ENCODE measurements at places on chromosomes 16 and 17.

DNA sequence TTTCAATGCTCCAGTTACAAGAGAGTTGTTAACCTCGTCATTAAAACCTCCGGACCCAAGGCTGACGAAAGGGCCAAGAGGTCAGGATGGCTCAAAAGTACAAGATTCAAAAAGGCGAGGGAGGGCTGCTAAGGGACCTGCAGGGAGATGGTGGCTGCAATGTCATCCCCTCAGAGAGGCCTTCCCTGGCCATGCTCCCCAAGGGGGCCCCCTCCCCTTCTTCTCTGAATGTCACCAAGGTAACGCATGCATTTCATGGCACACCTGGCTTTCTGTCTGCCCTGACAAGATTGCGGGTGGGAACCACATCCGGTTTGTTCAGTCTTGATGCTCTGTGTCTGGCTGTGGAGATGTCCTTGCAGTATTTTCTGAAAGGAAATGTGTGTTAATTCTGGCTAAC is 89.9 kb downstream of the C16orf78 start:
- no peak for DNase-seq

DNA sequence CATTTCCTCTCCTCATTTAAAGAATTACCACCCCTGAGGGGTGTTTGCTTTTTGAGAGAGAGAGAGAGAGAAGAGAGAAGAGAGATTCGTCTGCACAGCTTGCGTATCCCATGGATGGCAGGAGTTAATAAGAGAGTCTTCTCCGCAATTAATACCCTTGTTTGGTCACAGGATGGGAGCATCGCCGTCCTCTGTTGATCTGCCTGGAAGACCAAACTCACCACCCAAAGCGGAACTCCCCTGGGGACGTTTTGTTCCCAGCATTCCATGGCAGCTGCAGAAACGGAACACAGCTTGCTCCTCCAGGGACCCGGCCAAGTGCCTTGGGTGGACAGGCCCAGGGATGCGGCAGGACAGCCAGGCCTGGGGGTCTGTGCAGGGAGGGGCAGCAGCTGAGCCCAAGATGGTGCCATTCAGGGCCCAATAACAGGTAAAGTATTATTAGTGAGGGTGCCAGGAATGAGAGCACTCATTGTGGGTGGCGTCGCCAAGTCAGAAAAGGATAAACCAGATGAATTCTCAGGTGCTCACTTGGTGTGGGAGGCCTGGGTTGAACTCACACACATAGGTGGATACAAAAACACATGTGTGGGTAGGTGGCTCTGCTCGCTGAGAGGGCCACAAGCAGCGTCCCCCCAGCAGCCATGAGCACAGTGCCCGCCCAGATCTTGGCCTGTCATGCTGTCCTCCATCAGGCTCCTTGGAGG is 83.1 kb downstream of the NT5M start:
- DNase-seq, result no peak

DNA sequence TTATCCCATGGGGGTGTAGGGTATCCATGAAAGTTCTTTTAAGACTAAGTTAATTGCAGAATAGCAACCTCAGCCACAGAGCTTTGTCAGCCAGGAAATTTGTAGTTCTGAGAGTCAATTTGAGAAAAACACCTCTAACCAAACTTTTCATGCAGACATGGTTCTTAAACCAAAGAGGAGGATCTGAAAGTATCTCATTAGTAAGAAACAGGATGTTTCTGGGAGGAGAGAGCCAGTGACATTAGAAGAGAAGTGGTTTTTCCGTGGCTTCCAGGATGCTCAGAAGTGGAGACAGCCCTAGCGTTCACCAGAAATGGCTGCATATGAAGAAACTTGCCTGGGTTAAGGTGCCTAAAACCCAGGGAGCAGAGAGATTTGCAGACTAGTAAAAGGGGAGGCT is 7.9 kb downstream of the GNAO1 start:
- no peak for DNase-seq

GRCh38 chr17:57420734-57421717 is 164.7 kb downstream of the MSI2 start:
- DNase-seq, result no peak

DNA sequence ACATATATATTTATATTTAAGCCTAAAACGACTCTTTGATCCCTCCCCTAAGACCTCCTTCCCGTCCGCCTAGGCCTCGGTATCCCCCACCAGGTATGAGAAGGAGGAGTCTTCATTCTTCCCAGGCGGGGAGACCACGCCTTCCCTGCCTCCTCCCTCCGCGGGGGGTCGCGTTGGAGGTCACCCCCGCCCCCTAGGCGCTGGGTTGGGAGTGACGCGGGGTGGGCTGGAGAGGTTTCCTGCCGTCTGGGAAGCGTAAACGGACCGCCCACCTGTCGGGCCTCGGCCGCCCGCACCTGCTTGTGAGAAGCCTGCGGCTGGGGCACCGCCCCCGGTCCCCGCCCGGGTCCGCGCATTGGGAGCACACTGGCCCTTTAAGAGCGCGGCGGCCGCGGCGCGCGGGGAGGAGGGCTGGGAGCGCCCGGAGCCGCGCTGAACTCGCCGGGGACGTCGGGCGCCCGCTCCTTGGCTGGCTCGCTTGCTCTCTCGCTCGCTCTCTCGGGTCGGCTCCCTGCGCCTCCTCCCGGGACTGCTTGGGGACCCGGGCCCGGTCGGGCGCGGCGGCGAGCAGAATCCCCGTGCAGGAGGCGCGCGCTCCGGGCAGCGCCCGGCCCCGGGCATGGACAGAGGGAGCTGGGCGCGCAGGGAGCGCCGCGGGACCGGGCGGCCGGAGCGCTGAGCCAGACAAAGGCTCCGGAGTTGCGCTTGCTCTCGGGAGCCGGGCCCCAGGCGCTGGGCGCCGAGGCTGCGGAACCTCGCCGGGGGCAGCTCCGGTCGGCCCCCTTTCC is at the start of gene MMP15:
Gene MMP15, plus strand, starts transcription at position 404 of the 788 bp plus-strand sequence. CDS start 597 bp downstream, outside the sequence.
- peak; percentile 75 for DNase-seq

DNA sequence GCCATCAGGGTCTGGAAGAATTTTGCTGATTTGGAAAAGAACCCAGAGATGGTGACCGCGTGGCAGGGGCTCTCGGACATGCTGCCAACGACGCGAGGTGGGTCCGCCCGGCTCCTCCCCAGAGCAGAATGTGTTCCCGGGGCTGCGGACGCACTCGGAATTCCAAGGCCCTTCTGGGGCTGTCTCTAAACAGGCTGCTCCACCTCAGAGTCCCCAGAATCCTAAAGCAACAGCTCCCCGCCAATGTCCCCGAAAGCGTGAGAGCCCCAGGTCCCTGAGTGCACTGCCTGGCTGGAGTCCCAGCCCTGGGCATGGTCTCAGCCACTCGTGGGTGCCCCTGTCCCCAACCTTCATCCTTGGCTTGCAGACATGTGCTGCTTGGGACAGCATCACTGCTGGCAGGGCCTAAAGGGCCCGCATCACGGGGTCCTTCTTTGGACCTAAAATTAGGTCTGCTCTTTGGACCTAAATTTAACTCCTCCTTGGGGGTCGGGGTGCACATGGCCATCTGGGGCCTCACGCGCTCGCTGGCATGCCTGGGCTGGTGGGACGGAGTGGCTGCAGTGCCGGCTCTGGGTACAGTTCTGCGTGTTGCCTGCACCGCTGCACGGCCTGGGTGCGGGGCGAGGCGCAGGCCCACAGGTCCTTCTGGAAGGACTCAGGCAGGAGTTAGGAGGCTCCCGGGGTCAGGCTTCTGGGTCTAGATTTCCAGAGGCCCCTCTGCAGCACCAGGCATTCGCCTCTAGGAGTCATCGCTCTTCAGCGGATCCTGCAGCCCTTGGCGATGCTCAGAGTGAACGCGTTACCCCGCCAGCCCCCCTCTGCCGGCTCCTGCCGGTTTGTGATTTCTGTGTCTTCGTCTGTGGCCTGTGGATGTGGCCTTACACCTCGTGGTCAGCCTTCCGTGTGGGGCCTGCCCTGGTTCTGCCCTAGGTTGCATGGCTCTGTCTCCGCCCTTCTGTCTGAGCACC is 41.9 kb upstream of the CHMP6 start:
- no peak for DNase-seq

GRCh38 chr16:84308120-84308519 is 13.4 kb downstream of the WFDC1 start:
- peak; percentile 64 for DNase-seq

- DNase-seq, result no peak
Measured at GRCh38 chr16:7439518-7439917, 106.9 kb downstream of the RBFOX1 start.

GRCh38 chr16:29729116-29729521 is 16.7 kb downstream of the C16orf54 start:
- peak; percentile 83 for DNase-seq

- no peak for DNase-seq
Measured at GRCh38 chr17:45013021-45013997, 38.1 kb downstream of the DCAKD start.

DNA sequence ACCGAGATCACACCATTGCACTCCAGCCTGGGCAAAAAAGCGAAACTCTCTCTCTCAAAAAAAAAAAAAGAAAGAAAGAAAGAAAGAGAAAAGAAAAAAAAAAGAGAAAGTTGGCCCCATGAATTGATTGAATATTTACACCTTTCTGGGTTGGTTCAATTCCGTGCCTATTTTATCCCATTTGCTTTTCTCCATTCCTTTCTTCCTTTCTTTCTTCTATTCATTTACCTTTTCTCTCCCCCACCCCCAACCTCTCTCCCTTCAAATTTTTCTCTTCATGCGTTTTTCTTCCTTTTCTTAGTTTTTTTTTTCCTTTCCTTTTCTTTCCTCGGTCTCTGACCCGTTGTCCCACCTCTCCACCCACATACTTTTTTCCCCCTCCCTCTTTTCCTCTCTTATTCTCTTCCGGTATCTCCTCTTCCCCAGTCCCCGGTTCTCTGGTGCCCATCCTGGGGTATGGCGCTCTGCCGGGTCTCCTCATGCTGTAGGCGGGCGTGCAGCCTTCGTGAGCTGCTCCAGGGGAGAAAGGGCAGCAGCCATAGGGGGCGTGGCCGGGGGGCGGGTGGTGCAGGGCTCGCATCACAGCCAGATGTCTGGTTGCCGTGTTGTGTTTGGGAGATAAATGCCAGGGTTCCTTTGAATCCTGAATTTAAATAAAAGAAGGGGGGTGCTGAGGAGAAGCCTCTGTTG is 5.3 kb upstream of the COL1A1 start:
- no peak for DNase-seq

DNA sequence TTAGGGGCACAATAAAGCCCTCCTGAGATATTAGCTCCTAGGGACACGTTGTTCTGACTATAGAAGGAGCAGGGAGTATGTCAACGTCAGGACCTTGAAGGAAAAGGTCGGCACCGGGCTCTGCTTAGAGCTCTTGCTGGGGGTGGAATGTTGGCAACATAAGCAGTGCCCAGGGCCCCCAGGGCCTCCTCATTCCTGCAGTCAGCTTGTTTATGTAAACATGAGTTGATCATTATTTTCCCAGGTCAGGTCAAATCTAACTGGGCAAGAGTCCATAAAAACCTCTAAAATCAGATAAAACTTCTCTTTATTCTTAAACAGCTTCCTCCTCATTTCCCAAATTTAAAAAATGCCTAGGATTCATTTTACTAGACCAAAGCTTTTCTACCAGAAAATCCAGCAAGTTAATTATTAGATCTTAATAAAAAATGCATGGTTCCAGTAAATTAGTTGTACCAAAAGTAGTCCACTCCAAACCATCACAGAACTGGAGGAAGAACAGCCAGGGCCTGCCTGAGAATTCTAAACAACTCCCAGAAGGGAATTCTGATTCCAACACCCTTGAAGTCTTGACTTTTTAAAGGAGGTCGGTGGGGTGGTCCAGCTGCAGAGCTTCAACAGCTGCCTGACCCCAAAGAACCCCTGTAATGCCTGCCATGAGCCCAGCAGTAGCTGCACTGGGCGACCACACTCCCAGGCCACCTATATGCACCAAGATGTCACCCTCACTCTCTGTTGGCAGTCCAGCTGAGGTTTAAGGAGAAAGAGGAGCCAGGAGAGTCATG is 54.3 kb downstream of the AMFR start:
- peak; percentile 53 for DNase-seq

DNA sequence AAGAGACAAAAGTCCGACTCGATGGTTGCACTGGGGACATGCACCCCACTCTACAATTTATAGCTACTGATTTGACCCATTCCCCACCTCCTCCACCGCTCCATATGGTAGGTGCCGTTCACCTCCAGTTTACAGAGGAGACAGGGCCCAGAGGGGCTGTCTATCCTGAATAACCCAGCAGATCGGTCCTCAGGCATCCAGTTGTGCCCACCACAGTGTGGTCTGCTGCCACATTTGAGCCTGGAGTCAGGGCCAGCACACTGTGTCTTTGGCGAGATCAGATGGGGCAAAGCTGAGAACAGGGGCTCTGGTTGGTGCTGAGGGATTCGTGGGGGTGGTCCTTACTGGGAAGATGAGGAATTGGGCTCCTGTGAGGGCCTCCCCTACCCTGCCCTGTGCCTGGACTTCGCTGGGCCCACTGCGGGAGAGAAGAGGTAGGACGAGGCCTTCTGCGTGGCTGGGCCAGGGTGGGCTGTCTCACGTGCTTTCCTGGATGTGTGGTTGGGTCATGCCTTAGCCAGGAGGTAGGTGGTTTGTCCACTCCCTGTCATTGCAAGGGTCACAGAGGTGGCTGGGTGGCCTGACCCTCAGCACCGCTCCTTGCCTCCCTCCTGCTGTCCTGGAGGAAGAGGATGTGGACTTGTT is 2.8 kb downstream of the ADCY7 start:
- DNase-seq, result no peak
